ENCODE measurements at places on chromosomes 1 and 21.

DNA sequence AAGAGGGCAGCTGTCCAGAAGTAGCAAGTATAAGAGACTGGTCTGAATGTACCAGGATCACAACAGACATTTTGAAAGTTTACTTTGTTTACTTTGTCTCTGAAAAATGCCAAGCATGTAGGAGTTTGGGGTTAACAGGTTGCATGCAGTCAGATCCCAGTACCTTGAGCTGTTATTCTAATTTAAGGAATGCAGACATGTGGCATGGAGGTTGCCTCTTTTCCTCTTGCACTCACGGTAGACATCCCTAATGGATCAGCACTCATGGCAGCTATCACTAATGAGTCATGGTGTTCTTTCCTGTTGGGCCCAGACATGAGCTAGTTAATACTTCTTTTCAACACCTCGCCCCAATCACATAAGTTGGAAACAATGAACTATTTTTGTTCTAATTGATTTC lies 67.3 kb downstream of the GADD45A start:
- DNase-seq, result peak; percentile 62

GRCh38 chr1:177171536-177172123 lies 872 bp downstream of the BRINP2 start:
- DNase-seq, result no peak

DNA sequence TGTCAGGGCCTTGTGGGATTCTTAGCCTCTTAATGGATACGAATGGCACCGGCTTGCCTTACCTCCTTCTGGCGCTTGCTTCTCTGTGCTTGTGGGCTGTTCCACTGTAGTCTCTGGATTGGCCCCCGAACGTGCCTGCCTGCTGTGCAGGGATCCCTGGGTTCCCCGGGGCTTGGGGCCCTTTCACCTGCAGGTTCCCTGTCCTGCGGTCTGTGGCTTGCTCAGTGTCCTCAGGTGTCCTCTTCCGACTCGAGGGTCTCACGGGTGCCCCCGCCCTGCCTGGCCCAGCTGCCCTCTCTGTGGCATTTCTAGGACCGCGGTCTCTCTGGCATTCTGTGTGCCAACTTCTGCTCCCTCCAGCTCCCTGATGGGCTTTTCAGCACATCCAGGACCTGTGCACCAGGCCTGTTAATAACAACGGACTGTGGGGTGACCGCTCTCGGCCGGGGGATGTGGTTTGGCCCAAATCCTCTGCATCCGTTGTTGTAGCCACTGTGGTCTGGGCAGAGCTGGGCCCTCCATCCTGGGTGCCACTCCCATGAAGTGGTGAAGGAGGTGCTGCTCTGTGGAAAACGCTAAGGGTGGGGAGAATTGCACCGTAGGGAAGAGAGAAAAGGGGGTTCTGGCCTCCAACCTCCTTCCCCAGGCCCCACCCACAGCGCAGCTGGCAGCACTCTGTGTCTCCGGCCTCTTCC lies 12.4 kb downstream of the COL18A1 start:
- DNase-seq, result no peak

GRCh38 chr21:17781524-17781923 lies 37.6 kb downstream of the C21orf91 start:
- no peak for DNase-seq

- no peak for DNase-seq
Measured at GRCh38 chr1:165290148-165290547, 66.4 kb downstream of the LMX1A start.

GRCh38 chr1:207867136-207868109 lies 43.5 kb downstream of the CD34 start:
- DNase-seq, result no peak

- DNase-seq, result peak; percentile 73
Measured at GRCh38 chr1:161119092-161119903, 1.4 kb downstream of the NIT1 start.

- no peak for DNase-seq
Measured at GRCh38 chr1:171909711-171910110, 68.4 kb downstream of the DNM3 start.

Data from fibroblast of upper back skin (primary cell).